MCF 10A (cell line): ENCODE measurements at places on chromosomes 4 and X. TPM values are rescaled to one million over a fixed set of nuclear protein-coding genes. Genes with fewer than 3 reads are reported as not detected.

The BANK1 gene
- not detected in 2 replicates for total RNA-seq

DNA sequence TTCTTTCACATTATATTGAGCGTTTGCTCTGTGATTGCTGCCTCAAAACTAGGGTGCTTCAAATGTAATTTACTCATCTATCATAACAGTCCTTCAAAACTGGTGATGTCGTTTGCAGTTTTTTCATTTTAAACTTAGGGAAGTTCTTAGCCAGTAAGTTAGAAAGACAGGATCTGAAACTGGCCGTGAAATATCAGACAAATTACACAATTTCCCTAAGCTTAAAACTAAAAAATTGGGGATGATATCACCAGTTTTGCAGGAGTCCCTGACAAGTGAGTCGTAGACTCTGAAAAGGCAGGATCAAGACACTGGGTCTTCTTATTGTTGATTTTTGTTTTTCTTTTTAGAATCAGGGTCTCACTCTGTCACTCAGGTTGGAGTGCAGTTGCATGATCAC, 44.8 kb downstream of the MOB1B start:
- no peak for DNase-seq

The PCDH10 gene
- not detected in 2 replicates for total RNA-seq

DNA sequence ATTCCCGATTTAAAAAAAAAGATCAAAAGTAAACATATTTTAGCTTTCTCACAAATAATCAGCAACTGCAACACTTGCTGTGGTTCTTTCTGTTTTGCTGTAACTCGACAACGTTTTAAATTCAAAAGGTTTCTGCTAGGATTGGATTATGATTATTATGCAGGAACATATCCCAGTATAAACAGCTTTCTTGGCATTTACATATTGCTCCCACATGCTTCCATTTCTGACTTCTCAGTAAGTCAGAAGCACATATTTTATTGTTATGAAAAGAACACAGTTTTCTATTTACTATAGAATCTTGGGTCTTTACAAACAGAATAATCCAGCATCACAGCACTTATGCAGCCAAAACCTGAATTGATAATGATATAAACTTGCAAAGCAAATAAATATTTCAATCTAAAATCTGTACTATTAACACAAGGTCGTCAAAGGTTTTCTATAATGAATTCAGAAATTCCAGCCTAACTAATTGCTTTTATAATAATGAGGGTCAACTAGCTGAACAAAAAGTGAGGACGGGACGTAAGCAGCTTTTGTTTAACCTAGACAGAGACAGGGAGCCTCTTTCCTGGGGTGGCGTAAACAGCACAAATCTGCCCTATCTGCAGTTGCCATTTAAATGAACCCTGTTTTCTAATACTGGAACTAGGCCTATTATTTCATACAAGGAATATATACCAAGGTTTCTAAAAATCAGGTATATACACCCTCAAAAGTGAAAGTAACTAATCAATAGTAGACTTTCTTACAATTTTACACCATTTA, 9.8 kb upstream of the PCDH18 start:
- DNase-seq: no peak

DNA sequence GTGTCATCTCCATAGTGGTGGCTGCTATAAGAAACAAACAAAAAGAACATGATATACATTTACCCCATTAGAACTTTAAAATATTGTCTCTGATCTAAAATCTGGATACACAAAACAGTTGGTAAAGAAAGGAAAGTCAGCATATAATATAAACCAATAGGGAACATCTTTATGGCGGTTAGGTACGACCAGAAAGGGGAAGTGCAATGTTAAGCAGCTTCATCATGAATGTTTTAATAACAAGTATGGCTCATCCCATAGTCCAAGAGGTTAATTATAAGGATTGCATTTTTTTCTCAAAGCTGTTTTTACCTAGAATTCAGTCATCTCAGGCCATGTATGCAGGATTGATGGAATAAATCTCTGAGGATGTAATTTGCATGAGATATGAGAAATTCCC, 1869.7 kb downstream of the PCDH7 start:
- DNase-seq: no peak

GRCh38 chr4:76296286-76296820, 10.2 kb upstream of the STBD1 start:
- DNase-seq: no peak

DNA sequence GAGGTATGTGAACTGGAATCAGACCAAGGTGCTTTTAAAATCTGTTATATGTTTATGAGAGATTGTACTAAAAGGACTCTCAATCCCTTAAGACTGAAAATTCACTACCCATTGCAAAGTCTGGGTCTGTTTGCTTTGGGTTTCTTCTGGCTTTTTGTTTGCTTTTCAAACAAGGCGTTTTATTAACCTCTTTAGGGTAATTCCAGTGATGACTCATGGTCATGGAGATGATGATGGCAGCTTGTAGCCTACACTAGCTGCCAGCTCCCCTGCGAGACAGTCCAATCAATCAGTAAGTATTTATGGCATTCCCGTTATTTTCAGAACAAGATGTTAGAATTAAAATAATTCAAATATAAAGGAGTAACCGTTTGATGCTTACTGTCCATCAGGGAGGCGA, 643.8 kb upstream of the FTHL17 start:
- DNase-seq: no peak

DNA sequence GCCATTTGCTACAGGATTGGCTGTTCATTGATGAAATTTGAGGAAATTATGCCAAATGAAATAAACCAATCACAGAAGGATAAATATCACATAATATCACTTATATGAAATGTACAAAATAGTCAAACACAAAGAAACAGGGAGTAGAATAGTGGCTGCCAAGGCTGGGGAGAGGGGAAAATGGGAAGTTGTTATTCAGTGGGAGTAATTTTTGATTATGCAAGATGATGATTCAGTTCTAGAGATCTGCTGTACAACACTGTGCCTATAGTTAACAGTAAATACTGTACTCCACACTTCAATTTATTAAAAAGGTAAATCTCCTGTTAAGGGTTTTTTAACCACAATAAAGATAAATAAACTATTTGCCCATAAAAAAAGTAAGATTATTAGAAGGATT, 101.1 kb downstream of the TMA16 start:
- DNase-seq: peak; percentile 32

The ESX1 gene
- total RNA-seq: not detected in 2 replicates
